Activated CD4-positive, alpha-beta T cell treated with anti-CD3 and anti-CD28 coated beads, Interleukin-2, amount 50 U/mL, for 24 hours (primary cell): ENCODE measurements at places on chromosomes 6 and 20.

GRCh38 chr6:11853678-11854407 lies 75.2 kb upstream of the ADTRP start:
- DNase-seq = no peak

DNA sequence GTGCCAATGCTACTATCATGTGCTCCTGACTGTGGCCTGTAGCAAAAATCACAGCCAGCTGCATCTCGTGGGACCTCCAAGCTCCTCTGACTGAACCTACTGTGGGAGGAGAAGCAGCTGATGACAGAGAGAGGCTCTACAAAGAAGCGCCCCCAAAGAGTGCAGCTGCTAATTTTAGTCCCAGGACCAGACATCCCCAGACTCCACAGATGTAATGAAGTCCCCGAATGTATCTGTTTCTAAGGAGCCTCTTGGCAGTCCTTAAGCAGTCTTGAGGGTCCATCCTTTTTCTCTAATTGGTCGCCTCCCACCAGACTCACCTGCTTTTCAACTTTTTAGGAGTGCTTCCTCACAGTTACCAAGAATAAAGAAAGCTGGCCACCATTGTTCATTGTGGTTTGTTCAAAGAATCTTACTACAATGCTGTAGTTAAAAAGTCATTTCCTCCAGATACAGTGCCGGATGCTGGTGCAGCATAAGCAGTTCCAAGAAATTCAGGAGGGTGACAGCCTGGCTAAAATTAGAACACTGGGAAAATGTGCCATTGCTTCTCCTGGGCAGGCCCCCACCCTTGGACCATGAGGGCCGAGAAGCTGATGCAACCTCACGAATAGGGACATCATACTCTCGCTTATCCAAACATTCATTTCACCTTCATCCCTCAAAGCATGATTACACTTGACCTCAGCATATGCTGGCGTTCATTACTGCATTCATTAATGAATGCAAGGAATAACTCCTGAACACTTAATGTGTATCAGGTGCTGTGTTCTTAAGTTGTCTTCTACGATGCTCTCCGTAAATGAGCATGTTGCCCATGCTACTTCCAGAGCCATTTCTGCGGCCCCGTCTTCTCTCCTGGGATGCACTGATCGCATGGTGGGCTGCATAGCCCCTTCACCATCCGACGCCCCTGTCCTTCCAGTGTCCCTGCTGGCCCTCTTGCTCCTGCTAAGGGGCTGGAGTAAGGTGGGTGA lies 66.4 kb downstream of the LY86 start:
- peak; percentile 17 for DNase-seq

DNA sequence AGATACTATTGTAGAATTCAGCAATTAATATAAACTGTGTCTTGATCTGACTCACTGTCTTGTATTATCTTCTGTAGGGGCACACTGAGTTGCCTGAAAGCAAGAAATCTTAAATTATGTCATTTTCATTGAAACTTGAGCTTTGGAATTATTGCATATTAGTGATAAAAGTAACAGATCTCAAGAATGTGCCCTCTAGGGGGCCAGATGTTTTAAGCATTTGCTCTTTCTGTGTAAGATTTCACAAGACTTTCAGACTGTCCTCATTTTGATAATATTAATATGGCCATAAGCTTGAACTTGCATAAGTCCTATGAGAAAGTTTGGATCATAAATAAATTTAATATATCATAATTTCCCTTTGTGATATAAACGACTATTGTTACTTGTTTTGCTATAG lies 55.5 kb upstream of the MYO6 start:
- DNase-seq = no peak

DNA sequence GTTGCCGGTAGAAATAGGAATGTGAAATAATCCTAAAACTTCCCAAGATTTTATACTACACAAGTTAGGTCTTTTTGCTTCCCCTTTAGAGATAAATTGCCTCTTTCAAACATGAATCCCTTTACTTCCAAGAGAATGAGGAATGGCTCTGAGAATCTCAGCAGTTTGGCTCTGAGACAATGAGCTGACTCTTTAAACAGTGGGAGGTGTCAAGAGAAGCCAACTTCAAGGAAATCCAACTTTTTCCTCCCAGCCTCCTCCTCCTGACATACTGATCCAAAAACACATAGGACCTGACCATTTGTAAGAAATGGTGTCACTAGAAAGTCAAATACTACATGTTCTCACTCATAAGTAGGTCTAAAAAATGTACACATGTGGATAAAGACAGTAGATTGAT lies 154.2 kb downstream of the ALDH8A1 start:
- DNase-seq = no peak

DNA sequence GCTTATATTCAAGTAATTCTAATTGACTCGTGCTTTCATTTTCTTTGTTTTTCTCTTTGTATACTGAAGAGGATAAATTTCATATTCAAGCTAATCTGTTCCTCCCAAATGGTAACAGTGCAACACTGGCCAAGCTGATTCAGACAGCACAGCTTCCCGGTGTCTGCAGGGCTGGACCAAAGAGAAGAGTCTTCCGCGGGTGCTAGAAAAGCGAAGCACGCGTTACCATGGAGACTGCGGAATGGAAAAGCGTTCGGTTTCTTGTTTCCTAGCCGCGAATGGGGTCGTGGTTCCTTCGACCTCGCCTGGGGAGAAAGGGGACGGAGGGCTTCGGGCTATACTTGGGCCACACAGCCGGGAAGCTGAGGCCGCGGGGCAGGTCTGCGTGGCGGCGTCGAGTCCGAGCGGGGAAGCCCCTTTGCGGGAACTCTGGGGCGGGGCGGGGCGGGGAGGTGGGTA lies 6.2 kb upstream of the ZNF311 start:
- no peak for DNase-seq

DNA sequence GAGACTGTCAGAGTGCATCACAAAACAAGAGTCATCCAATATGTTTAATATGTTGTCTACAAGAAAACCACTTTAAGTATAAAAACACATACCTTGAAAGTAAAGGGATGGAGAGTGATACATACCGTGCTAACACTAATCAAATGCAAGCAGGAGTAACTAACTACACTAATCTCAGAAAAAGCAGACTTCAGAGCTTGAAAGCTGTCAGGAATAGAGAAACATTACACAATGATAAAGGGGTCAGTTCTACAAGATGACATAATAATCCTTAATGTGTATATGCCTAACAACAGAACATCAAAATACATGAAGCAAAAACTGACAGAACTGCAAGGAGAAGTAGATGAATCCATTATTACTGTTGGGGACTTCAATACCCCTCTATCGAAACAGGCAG lies 59.7 kb upstream of the SMIM29 start:
- no peak for DNase-seq

DNA sequence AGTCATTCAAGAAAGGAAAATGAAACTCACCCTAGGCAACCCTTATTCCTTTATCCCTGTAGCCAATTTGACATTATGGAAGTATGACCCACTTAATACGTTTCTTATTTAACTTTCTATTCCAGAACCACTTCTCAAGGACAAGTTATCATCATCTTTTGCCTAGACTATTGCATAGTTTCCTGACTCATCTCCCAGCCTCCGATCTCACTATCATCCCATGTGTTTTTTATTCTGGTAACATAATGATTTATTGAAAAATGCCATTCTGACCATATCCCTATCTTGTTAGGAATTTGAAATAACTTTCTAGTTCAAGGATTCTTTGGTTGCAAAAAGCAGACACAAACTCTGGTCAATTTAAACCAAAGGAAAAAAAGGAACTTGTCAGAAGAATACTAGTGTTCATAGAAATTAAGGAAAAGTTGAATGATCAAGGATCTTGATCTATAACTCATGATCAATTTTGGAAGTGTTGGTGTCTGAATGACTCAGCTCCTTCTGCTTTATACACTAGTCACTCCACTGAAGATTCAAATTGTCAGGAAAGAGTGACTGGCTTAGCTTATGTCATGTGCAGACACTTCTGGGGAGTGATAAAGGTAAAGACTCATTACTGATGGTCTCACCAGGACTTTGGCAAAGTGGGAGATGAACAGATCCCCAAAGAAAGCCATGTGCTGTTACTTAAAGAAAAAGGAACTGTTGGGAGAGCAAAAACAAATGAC lies 8.5 kb upstream of the TINAG start:
- DNase-seq = no peak

DNA sequence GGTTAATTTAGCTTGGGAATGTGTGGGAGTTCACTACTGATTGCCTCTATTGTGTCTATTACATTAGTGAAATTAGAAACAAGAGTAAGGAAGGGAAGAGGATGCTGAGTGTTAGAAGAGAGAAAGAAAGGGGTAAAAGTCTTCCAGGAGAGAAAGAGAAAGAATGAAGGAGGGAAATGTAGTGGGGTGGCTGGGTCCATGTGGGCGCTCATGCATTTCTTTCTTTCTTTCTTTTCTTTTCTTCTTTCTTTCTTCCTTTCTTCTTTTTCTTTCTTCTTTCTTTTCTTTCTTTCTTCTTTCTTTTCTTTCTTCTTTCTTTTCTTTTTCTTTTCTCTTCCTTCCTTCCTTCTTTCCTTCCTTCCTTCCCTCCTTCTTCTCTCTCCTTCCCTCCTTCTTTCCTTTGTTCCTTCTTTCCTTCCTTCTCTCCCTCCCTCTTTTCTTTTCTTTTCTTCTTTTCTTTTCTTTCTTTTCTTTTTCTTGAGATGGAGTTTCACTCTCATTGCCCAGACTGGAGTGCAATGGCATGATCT lies 16.2 kb upstream of the SALL4 start:
- no peak for DNase-seq

- DNase-seq = no peak
These were observed 27.0 kb upstream of the SSTR4 start for GRCh38 chr20:23007886-23008655.

DNA sequence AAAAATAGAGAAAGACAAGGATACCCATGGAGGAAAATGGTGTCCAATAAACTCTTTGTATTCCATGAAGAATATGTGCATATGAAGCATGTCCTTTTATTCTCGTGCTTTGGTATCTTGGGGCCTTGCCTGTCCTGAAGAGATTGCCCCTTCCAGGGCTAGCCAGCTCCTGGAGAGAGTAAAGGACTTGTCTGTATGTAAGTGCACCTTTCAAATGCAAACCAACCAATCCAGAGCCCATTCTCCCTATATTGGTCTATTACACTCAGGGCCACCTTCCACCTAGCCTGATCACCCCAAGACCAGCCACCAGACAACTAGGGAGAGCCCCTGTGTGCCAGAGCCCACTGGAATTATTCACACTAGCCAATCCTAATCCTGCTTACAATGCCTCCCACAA lies 221.6 kb downstream of the CD83 start:
- no peak for DNase-seq

GRCh38 chr20:823574-823902 lies 10.0 kb upstream of the FAM110A start:
- DNase-seq = no peak

- no peak for DNase-seq
These were observed 61.5 kb upstream of the RIPOR2 start for GRCh38 chr6:24997231-24997630.

GRCh38 chr20:49792611-49793010 lies 20.0 kb upstream of the SLC9A8 start:
- DNase-seq = no peak

DNA sequence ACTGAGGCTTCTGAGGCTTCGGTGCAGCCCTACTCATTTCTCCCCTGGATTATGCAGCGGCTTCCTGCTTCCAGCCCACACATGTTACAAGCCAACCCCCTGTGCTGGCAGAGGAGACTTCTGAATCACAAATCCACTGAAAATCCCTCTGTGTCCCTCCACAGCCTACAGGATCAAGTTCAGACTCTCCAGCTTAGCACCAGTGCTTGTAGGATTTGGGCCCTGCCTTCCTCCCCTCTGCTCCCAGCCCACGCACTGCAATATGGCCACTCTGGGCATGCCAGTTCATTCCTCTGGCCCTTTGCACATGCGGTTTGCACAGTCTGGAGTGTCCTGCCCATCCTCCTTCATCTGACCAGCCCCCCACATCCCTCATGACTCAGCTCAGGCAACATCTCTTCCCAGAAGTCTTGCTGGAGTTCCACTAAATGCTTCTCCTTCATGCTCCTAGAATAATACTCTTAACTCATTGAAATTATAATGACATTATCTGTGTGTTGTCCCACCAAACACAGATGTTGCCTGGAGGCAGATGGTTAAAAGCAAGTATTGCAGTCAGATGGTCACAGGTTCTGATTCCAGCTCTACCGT lies 15.9 kb upstream of the MDGA1 start:
- no peak for DNase-seq

GRCh38 chr6:113004470-113005270 lies 657.5 kb downstream of the RFPL4B start:
- no peak for DNase-seq

GRCh38 chr6:56570413-56571359 lies 72.0 kb downstream of the DST start:
- no peak for DNase-seq

GRCh38 chr6:46160102-46160501 lies 10.7 kb downstream of the ENPP5 start:
- no peak for DNase-seq
